Activated naive CD8-positive, alpha-beta T cell treated with anti-CD3 and anti-CD28 coated beads, Interleukin-2, amount 50 U/mL, for 16 hours (primary cell): ENCODE measurements at places on chromosomes 16 and 17.

DNA sequence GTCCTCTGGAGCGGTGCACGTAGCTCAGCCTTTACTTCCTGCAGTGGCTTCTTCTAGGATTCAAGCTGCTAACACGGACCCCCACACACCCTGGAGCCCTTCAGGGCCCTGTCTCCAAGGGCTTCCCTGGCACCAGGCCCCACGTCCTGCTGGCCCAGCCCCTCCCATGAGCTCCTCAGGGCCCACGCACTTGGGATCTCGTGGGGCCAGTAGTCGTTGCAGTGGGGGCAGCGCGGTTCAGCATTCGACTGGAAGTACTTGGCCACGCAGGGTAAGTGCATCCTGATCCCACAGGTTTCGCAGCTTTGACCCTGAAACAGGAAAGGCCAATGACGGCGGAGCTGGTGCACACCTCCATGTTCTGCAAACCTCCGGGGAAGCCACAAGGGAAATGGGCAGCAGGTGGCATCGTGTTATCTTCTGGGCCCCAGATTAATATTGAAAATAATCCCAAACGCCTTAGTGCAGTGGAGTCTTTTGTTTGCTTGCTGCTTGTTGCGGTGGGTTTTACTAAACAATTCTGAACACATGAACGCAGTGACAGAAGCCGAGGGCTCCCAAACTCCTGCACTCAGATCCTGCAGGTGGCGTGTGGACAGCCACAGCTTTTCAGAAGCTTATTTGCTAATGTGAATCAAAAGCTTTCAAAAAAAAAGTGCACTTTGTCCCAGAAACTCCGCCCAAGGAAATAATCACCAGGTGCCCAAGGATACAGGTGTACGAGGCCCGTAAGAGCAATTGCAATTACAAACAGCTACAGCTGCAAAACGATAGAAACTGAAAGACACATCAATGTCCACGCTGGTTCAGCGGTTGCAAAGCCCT is 22.4 kb downstream of the KDM8 start:
- DNase-seq = no peak

GRCh38 chr16:8179615-8180014 is 410.7 kb downstream of the TMEM114 start:
- no peak for DNase-seq

DNA sequence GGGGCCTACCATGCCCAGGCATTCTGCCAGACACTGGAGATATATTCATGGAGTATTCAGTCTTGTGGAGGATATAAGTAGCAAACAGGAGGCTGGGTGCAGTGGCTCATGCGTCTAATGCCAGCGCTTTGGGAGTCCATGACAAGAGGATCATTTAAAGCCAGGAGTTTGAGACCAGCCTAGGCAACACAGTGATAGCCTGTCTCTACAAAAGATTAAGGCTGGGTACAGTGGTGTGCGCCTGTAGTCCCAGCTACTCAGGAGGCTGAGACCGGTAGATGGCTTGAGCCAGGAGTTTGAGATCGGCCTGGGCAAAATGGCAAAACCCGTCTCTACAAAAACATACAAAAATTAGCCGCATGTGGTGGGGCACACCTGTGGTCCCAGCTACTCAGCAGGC is 37.7 kb upstream of the CDH3 start:
- DNase-seq = no peak

DNA sequence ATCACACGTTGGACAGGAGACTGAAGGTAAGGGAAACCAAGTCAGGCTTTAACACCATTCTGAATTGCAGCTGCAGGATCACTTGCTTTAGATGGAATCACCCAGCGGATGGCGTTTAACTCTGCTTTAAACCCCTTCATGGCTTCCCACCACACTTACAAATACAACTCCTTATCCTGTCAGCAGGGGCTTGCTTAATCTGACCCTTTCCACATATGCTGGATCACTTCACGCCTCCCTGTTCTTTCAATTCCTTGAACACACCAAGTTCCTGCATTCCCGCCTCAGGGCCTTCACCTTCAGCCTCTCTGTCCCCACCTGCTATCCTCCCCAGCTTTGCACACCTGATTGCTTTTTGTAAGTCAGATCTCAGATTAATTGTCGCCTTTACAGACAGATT is 442.2 kb downstream of the MAF start:
- DNase-seq = no peak

DNA sequence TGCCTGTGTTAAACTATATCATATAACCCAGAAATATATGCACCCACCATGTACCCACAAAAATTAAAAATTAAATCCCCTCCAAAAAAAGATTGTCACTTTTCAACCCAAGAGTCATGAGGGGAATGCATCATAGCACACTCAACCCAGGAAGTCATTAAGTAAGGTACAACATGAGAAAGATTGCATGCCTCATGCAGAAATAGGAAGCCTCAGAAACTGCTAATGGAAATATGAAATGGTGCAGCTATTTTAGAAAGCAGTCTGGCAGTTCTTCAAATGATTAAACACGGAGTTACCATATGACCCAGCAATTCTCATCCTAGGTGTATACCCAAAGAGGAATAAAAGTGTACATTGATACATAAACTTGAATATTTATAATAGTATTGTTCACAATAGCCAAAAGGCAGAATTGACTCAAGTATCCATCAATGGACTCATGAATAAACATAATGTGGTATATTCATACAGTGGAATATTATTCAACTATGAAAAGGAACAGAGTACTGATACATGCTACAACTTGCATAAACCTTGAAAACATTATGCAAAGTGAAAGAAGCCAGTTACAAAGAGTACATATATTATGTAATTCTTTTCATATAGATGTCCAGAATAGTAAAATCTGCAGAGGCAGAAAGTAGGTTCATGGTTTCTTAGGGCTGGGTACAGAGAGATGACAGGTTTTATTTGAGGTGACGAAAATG is 70.4 kb downstream of the TMEM100 start:
- no peak for DNase-seq

- no peak for DNase-seq
Measured at GRCh38 chr17:48211011-48211410, 103.4 kb downstream of the SNX11 start.

- no peak for DNase-seq
Measured at GRCh38 chr16:8094696-8095095, 495.6 kb downstream of the TMEM114 start.

DNA sequence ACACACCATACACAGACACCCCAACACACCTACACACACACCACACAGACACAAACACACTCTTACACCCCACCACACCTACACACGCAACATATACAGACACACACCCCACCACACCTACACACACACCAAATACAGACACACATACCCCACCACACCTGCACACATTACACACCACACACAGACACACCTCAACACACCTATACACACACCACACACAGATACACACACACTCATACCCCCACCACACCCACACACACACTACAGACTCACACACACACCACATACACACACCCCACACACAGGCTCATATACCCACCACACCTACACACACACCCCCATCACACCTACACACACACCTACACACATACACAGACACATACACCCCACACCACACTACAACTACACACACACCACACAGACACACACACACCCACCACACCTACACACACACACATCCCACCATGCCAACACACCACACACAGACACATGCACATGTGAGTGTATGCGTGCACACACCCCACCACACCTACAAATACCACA is 31.4 kb downstream of the GPT2 start:
- DNase-seq = no peak

GRCh38 chr16:65666132-65666941 is 544.5 kb upstream of the CDH11 start:
- no peak for DNase-seq

- no peak for DNase-seq
Measured at GRCh38 chr16:54429029-54429428, 142.4 kb upstream of the IRX3 start.
